ENCODE measurements at places on chromosomes 16 and 17.
A peak's percentile ranks its signal among the peaks of the same experiment; 100 is the strongest.

DNA sequence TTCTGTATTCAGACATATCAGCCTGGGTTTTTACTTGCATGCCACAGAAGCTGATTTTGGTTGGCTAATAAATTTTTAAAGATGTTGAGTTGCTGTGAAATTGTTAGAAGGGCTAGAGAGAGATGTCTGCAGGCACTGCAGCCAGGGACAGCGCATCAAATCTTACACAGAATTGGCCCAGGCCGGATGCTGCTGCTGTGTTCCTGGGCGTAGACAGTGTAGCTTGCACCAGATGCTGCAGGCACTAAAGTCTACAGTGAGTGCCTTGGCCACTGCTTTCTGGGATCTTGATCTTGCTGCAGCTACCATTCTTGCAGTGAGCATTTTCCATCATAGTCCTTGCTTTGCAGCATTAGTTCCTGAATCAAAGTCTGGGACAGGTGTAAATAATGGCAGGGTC is 169.9 kb downstream of the SPECC1 start:
- DNase-seq: no peak
- H3K4me1 ChIP-seq: no peaks in the 10 kb centered on the region

DNA sequence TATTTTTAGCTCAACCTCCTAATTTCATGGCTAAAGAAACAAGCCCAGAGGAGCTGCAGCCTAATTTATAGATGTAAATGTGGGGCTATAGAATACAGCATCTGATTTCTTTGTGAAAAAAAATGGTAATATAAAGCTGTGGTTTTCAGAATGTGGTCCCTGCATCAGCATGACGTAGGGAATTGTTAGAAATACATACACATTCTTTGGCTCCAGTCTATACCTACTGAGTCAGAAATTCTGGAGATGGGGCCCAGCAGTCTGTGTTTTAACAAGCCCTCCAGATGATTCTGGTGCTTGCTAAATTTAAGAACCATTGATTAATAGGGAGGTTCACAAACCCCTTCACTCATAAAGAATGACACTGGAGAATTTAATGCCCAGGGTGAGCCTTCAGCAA is 18.1 kb upstream of the MYH8 start:
- H3K4me1 ChIP-seq: no peaks in the 10 kb centered on the region
- H3K4me3 ChIP-seq: no peak overlapping the region
- no peak for DNase-seq
- H3K27me3 ChIP-seq: peaks cover 57% of the 10 kb centered on the region
- H3K36me3 ChIP-seq: no peaks in the 10 kb centered on the region
- H3K27ac ChIP-seq: no peak overlapping the region

- no peak overlapping the region for H3K27ac ChIP-seq
- no peak for DNase-seq
- peaks cover 2% of the 10 kb centered on the region for H3K36me3 ChIP-seq
- peaks cover 93% of the 10 kb centered on the region for H3K27me3 ChIP-seq
- H3K4me1 ChIP-seq: no peaks in the 10 kb centered on the region
- no peak overlapping the region for H3K4me3 ChIP-seq
Measured at GRCh38 chr17:6843241-6843880, 11.8 kb upstream of the TEKT1 start.

DNA sequence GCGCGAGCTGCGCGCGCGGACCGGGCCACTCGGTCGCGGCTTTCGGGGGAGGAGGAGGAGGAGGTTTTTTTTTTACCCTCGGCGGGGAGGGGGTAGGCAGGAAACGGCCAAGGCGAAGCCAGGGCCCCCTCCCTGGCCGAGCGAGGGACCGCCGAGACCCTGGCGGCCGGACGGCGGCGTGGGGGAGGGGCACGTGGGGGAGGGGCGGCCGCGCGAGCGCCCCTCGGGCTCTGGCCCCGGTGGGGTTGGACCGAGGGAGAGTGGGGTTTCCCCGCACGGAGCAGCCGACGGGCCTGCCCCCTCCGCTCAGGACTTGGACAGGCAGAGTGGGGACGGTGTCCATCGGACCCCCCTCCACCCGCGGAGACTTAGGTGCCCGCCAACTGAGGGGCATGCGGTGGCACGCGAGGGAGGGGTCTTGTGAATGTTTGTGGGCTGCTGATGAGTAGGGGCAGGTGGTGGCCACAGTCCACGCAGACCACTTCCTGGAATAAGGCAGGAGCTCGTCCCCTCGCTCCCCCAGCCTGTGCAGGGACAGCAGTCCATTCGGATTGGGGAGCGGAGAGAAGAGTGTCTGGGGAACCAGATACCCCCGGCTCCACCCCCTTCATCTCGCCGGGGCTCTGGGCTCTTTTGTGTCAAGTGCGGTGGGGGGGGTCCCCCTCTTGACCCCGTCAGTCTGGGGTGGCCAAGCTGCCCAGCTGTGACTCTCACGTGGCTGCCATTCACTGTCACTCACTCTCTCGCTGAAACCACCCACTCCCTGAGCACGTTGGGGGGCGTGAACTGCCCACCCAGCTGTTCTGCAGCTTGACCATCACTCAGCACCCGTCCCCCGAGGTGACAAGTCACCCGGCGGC is 3.0 kb upstream of the CHD3 start:
- peak; percentile 47 for DNase-seq
- H3K4me1 ChIP-seq: peaks cover 5% of the 10 kb centered on the region
- no peak overlapping the region for H3K4me3 ChIP-seq
- H3K27me3 ChIP-seq: no peaks in the 10 kb centered on the region
- H3K36me3 ChIP-seq: peaks cover 26% of the 10 kb centered on the region

DNA sequence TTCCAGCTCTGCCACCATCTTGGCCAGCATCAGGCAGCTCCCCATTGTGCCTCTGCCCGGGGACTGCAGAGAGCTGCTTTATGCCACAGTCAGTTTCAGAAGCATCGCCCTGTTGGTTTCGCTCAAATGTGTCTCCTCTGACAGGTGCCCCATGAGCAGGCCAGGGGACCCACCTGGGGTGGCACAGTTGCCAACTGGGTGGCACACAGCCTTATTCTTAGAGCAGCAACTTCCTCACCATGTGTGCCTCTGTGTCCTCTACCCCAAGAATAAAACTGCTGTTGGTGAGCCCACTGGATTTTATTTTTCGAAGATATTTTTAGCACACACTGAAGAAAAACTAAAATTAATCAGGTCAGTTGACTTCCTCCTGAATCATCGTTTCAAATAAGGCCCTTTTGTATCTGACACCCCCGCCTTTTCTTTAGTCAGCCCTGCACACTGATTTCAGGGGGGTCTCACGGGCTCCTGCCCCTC is 44.9 kb upstream of the CACNG5 start:
- H3K4me1 ChIP-seq: no peaks in the 10 kb centered on the region
- H3K27ac ChIP-seq: no peak overlapping the region
- H3K27me3 ChIP-seq: no peaks in the 10 kb centered on the region
- H3K4me3 ChIP-seq: no peak overlapping the region
- DNase-seq: no peak

DNA sequence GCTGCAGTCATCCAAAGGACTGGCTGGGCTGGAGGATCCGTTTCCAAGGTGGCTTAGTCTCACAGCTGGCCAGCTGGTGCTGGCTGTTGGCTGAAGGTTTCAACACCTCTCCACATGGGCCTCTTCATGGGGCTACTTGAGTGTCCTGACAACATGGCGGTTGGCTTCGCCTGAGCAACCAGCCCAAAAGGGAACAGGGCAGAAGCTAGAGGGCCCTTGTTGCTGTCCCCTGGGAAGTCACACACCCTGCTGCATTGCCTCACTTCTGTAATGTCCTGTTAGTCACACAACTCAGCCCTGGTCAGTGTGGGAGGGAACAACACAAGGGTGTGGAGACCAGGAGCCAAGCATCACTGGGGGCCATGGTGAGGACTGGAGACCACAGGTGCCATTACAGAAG is 36.6 kb downstream of the C16orf78 start:
- H3K27ac ChIP-seq: no peak overlapping the region
- peaks cover 25% of the 10 kb centered on the region for H3K27me3 ChIP-seq
- no peak for DNase-seq
- no peak overlapping the region for H3K4me3 ChIP-seq

DNA sequence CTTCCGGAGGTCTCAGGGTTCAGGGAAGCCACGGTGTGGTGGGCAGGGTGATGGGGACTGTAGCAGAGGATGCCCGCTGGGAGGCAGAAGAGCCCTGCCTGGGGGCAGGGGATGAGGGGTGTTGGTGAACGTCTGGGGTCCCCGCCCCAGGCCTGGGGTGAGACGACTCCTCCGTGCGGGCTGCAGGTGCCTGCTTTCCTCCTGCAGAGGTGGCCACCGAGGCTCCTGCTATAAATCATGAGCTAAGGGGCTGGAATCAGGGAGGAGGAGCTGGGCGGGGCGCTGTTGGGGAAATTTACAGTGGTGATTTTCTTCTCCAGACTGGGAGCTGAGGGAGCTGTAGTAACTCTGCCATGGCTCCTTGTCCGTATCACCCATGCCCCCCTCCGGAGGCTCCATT is 167.0 kb downstream of the MRM1 start:
- DNase-seq: no peak
- H3K27ac ChIP-seq: no peak overlapping the region
- peaks cover 56% of the 10 kb centered on the region for H3K27me3 ChIP-seq
- no peak overlapping the region for H3K4me3 ChIP-seq
- H3K36me3 ChIP-seq: no peaks in the 10 kb centered on the region
- H3K4me1 ChIP-seq: peaks cover 4% of the 10 kb centered on the region

DNA sequence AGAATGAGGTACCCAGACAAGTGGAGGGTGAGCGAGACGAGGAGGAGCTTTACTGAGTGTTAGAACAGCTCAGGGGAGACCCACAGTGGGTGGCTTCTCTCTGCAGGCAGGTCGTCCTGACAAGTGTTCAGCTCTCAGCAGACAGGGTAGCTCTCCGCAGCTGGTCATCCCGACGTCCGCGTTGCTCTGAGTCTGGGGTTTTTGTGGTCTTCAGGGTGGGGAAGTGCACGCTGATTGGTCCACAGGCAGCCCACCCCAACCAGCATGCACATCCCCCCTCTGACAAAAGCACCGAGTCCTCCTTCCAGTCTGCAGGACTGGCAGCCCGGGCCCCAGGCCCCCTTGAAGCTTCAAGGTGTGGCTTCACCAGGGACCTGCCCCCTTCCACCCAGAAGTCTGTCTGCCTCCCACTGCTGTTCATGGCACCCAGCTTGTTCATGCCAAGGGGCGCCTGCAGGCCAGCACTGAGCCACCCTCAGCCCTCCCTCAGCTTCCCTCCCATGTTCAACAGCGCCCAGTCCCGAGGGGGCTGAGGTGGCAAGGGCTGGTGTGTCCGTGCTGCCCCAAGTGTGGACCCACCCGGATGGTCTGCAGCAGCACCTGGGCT is 19.9 kb upstream of the WDR45B start:
- no peak for DNase-seq
- H3K36me3 ChIP-seq: no peaks in the 10 kb centered on the region
- no peak overlapping the region for H3K27ac ChIP-seq
- H3K4me3 ChIP-seq: no peak overlapping the region
- H3K4me1 ChIP-seq: peaks cover 12% of the 10 kb centered on the region

DNA sequence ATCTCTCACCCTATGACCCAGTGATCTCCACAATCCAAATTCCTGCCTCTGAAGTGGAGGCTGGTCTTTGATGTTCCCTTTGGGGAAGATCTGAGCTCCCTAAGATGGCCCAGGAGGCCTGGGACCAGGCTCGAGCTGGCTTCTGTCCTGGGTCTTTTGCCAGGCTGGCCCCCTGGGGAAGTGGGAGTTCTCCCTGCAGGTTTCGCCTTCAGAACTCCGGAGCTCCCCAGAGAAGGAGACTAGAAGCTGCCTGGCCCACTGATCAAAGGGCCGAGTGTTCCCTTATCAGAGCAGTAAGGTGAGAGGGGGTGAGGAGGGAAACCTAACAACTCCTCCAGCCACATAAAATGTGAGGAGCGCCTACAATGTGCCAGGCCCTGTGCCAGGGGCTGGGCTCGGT is 147.1 kb downstream of the IRF8 start:
- H3K4me1 ChIP-seq: peaks cover 14% of the 10 kb centered on the region
- peaks cover 85% of the 10 kb centered on the region for H3K27me3 ChIP-seq
- no peak overlapping the region for H3K4me3 ChIP-seq
- no peaks in the 10 kb centered on the region for H3K36me3 ChIP-seq

- no peak overlapping the region for H3K4me3 ChIP-seq
- H3K4me1 ChIP-seq: peaks cover 4% of the 10 kb centered on the region
- peaks cover 91% of the 10 kb centered on the region for H3K27me3 ChIP-seq
- H3K36me3 ChIP-seq: no peaks in the 10 kb centered on the region
- no peak overlapping the region for H3K27ac ChIP-seq
Measured at GRCh38 chr17:38421871-38422827, 6.1 kb upstream of the ARHGAP23 start.

DNA sequence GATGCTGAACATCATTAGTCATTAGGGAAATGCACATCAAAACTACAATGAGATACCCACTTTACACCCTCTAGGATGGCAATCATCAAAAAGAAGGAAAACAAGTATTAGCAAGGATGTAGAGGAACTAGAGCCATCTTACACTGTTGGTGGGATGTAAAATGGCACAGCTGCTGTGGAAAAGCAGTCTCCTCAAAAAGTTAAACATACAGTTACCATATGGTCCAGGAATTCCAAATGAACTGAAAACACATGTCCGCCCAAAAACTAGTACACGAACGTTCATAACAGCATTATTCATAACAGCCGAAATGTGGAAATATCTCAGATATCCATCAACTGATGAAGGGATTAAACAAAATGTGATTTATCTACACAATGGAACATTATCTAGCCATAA is 7.0 kb downstream of the FBF1 start:
- H3K27me3 ChIP-seq: no peaks in the 10 kb centered on the region
- H3K36me3 ChIP-seq: no peaks in the 10 kb centered on the region
- H3K4me1 ChIP-seq: no peaks in the 10 kb centered on the region
- DNase-seq: no peak
- H3K4me3 ChIP-seq: no peak overlapping the region

- peak overlapping the region; percentile 97 for H3K4me3 ChIP-seq
- no peak for DNase-seq
- no peaks in the 10 kb centered on the region for H3K27me3 ChIP-seq
- H3K36me3 ChIP-seq: peaks cover 90% of the 10 kb centered on the region
- H3K27ac ChIP-seq: peak overlapping the region; percentile 100
Measured at GRCh38 chr17:45227101-45227925, 5.6 kb downstream of the FMNL1 start.

GRCh38 chr16:49055824-49056545 is 225.7 kb downstream of the CBLN1 start:
- DNase-seq: no peak
- no peaks in the 10 kb centered on the region for H3K4me1 ChIP-seq
- no peaks in the 10 kb centered on the region for H3K27me3 ChIP-seq
- H3K27ac ChIP-seq: no peak overlapping the region
- no peaks in the 10 kb centered on the region for H3K36me3 ChIP-seq

GRCh38 chr17:48054238-48055185 is 6.4 kb downstream of the NFE2L1 start:
- peak overlapping the region; percentile 9 for H3K27ac ChIP-seq
- peaks cover 32% of the 10 kb centered on the region for H3K36me3 ChIP-seq
- peaks cover 53% of the 10 kb centered on the region for H3K4me1 ChIP-seq
- H3K27me3 ChIP-seq: no peaks in the 10 kb centered on the region
